Esophagus mucosa (tissue), 1 donor: ENCODE measurements at places on chromosomes 16 and 17. TPM values are rescaled to one million over a fixed set of nuclear protein-coding genes. Genes with fewer than 3 reads are reported as not detected.

DNA sequence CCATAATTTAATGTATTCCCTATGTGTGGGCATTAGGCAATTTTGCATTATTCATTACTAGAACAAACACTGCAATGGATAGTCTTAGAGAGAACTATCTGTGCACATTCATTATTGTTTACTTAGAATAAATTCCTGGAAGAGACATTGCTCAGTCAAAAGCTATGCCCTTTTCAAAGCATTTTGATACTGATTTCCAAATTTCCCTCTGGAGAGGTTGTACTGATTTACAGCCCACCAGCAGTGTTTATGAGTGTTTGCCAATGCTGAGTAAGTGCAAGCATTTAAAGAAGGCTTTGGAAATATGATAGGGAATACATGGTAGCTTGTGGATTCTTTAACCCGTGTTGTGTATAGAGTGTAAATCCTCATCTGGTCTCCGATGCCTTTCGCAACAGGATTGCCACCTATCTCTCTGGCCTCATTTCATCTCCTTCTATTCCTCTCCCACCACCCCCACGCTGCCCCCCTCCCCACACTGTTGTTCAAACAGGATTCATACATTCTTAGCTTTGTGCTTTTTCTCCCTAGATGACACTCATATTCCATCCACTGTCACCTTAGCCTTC, 33.4 kb upstream of the MMD start:
- no peak for ATAC-seq

DNA sequence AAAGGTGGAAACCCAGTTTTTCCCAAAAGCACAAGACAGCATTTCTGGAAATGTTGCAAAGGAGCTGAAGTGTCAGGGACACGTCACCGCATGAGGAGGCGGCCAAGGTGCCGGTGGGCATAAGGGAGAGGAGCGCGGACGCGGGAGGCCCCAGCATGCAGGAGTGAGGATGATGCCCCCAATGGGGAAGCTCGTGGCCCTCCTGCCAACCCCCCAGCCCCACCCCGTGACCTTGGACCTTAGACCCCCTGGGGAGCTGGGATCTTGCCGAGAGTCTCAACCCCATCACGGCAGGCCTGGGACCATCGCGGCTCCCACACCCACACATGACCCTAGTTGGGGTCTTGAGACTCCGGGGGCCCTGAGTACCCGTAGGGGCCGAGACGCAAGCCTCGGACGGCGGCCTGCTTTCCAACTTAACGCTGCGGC, 119.4 kb upstream of the METRNL start:
- ATAC-seq, result no peak

- ATAC-seq, result no peak
These were observed 13.3 kb upstream of the HOXB2 start for GRCh38 chr17:48558057-48558830.

- ATAC-seq, result peak; percentile 20
These were observed 5.6 kb downstream of the CRYBA1 start for GRCh38 chr17:29252101-29252791.

GRCh38 chr17:39200957-39201510, 951 bp downstream of the RPL19 start:
- ATAC-seq, result no peak

DNA sequence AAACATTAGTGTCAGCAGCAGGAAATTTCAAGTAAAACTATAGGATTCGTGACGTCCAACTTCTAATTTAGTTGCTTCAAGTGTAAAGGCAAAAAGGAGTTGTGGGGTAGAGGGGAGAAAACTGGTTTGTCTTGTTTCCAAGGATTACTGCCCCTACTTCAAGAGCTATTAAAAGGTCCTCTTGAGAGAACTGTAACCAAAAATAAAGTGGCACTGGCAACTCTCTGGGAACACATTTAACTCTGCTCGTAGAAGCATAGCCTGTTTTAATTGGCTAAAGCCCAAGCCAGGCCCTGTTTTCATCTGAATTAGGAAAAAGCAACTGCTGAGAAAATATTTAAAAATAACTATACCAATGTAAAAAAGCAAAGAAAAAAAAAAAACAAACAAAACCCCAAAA, 51.8 kb upstream of the AKAP1 start:
- ATAC-seq, result no peak

GRCh38 chr17:61218438-61218837, 181.2 kb upstream of the TBX2 start:
- ATAC-seq, result no peak

- no peak for ATAC-seq
These were observed 15.5 kb upstream of the USP31 start for GRCh38 chr16:23164736-23165135.

Gene SLC47A1
- 2.7 TPM for total RNA-seq

Gene ACSM5
- 0.12 TPM for total RNA-seq

Gene C16orf95
- 6.5 TPM for total RNA-seq
